ENCODE measurements at places on chromosomes 2 and 18.

- no peak for DNase-seq
Observed at GRCh38 chr2:189440644-189440946, 679 bp upstream of the WDR75 start.

GRCh38 chr2:59874971-59875755 lies 678.3 kb downstream of the BCL11A start:
- no peak for DNase-seq

GRCh38 chr2:231174211-231174651 lies 24.2 kb upstream of the ARMC9 start:
- DNase-seq = no peak

DNA sequence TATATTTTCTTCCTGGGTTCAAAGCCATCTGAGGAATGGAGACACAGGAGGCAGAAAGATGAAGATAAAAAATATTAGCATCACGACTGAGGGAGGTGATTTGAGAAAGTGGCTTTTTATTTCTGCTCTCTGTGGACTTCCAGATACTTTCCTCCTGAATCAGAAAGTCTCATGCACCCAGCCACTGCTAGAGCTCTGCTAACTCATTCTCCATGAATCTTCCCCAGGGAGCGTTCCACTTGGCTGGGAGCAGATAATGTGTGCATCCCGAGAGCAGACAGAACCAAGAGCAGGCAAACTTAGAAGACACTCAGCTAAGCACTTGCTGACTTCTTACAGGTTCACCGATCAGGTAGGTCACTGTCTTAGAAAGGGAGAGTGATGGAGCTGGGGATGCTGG lies 264.1 kb upstream of the THUMPD2 start:
- peak; percentile 48 for DNase-seq

DNA sequence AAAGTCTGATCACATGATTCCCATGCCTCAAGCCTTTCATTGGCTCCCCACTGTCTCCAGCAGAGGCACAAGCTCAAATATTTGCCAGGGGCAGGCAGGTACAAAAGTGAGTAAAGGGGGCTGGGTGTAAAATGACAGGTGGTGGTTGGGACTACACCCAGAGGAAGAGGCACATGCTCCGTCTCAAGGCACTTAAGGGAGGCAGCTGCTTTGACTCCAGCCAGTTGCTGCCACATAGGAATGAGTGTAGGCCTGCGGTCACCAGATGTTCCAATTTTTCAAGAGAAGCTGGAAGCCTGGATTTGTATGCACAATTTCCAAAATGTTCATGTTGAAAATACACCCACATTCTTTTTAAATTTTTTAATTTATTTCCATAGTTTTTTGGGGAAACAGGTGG lies 164.4 kb downstream of the UPP2 start:
- DNase-seq = no peak

- DNase-seq = no peak
Observed at GRCh38 chr18:69364930-69365329, 35.8 kb upstream of the DOK6 start.

GRCh38 chr2:11852526-11853196 lies 106.2 kb downstream of the LPIN1 start:
- no peak for DNase-seq

GRCh38 chr2:45964223-45964841 lies 312.9 kb downstream of the PRKCE start:
- peak; percentile 73 for DNase-seq

- no peak for DNase-seq
Observed at GRCh38 chr18:668260-668659, 10.8 kb downstream of the TYMS start.

- DNase-seq = no peak
Observed at GRCh38 chr18:39586741-39587140, 2021.1 kb upstream of the CELF4 start.

- DNase-seq = no peak
Observed at GRCh38 chr18:50072146-50072545, 122.8 kb downstream of the MYO5B start.

DNA sequence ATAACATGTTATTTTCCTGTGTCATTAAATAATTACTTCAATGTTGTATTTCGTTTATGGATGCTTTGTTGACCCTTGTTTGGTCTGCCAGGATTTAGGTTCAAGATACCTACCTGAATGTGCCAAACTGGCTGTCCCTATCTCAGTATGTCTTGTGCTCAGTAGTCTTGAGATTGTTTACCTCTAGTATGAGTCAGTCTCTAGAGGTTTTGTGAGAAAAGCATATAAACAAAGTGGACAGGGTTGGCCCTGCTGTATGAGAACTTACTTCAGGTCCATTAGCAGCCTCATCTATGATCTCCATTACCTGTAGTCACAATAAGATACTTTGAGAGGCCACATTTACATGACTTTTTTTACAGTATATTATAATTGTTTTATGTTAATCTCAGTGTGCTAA lies 17.8 kb downstream of the DDX18 start:
- no peak for DNase-seq

DNA sequence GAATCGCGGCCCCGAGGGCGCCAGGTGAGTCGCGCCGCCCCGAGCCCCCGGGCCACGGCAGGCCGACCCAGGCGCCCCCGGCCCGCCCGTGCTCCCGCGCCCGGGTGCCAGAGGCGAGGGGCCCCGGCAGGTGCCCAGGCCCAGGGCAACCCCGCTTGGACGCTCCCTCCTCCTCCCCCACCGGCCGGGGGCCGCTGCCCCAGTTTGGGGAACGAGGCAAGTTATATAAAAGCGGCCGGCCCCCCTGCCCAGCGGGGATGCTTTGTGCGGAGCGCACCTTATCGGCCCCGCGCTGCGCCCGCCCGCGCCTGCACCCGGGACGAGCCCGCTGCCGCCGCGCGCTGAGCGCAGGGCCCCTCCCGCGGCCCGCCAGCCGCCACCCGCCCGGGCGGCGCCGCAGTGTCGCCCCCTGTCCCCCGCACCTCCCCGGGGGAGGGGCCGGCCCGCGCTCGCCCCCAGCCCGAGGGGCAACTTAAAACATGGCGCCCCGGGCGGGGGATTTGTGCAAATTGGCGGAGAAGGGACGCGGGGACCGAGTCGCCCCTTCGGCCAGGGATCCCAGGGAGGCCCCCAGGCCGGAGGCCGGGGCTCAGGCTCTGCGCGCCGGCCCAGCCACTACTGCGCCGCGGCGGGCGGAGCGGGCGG lies 639 bp downstream of the EPB41L3 start:
- DNase-seq = no peak

DNA sequence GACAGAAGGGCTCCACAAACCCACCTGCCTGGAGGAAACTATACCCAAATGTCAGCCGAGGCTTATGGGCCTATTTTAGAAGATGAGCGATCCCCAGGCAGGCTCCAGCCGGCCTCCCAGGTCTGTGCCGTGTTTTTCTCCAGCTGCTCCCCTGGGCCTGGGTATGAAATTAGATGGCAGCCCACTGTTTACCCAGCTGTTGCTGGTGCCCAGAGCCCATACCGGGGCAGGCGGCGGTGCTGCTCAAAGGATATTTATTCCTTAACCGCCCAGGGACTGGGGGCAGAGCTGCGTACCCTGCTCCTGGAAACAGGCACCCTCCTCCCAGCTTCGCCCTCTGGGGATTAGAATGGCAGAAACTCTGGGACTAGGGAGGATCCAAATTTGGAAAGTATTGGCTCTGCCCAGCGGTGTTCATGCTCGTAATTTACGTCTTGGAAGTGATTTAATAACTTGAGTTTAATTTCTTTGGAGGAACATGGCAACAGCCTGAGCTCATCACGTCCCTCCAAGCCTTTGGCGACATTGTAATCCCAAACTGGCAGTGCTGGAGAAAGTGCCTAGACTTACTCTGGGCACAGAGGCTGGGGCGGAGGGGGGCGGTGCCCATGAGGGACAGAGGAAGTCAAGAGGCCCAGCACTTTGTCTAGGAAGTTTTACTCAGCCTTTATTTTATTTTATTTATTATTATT lies 199.2 kb downstream of the KLHL29 start:
- no peak for DNase-seq

DNA sequence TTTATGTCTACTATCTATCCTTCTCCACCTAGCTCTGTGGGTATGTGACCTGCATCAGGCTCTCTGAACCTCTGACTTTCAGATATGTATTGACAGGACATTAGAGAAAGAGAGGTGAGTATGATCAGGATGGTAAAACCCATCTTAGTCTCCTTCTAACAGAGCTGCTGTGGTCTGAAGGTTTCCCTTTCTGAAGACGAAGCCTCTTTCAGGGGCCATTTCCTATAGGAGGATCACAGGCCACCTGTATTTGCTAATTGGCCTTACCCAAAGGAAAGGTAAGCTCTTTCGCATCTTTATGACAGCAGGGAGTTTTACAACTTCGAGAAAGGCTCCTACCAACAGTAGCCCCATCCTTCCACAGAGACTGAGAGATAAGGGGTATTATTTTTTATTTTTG lies 442.9 kb downstream of the KCNJ3 start:
- no peak for DNase-seq

GRCh38 chr2:151374436-151374835 lies 17.0 kb downstream of the TNFAIP6 start:
- DNase-seq = peak; percentile 47

- DNase-seq = no peak
Observed at GRCh38 chr18:23619388-23619881, 33.1 kb upstream of the NPC1 start.

DNA sequence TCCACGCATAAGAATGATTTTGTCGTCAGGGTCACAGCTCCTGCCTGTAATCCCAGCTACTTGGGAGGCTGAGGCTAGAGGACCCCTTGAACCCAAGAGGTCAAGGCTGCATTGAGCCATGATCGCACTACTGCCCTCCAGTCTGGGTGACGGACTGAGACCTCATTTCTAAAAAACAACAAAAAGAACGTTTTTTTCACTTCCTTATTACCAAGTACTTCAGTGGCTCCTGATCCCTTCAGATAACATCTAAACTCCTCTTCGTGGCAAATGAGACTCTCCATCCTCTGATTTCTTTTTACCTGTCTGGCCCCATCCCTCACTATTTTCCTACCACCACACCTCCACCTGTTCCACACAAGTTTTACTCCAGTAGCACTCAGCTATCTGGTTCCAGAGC lies 105.4 kb upstream of the TLK1 start:
- no peak for DNase-seq

- no peak for DNase-seq
Observed at GRCh38 chr2:218397820-218398436, 1.7 kb upstream of the CTDSP1 start.

DNA sequence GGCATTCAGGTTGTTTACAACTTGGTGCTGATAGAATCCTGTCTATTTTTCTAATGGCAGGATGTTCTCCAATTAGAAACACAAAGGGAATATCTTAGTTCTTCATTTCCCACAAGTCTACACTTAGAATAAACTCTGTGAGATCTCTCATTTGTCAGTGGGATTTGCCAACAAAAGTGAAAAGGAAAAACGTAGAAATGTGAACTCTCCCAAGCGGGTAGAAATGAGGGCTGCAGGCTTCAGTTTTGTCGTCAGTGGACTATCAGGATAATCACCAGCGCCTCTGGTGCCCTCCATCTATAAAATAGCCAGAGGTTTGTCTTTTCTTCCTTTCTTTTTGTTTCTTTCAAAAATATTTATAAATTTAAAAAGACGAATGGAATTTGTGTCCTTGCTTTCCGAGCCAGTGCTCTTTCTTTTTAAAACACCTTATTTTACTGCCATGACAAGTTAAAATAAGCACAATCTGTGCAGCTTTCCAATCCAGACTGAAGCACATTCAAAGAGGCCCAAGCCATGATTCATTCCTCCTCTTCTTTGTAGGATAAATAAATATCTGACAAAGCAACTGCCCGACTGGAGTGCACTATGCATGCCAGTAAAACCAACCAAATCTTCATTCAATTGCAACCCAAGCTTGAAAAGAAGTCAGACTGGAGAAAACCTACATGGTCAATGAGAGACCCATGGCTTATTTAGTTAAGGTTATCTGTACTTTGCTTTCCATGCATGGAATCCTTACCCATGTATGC lies 185.8 kb downstream of the ANKRD44 start:
- DNase-seq = peak; percentile 28

- DNase-seq = no peak
Observed at GRCh38 chr2:21643180-21643579, 519.4 kb downstream of the TDRD15 start.

DNA sequence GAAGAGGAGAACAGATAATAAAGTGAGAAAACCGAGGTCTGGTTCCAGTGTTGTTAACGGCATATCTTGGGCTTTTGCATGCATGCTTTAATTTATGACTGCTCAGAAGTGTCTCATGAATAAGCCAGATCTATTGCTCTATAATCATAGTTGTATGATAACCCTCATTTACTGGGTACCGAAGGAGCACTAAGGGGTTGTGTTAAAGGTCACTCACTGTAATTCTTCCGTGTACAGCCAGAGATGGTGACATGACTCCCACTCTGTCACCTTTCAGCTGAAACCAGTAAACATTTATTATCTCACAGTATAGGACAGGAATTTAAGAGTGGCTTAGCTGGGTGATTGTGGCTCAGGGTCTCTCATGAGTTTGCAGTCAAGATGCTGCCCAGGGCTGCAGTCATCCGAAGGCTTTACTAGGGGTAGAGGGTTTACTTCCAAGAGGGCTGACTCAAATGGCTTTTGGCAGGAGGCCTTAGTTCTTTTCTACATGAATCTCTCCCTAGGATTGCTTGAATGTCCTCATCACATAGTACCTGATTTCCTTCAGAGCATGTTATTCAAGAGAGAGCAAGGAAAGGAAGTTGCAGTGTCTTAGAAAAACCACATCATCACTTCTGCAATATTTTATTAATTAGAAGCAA lies 107.0 kb downstream of the NAB1 start:
- DNase-seq = no peak

- DNase-seq = peak; percentile 70
Observed at GRCh38 chr2:191555092-191555742, 122.7 kb upstream of the NABP1 start.

- DNase-seq = peak; percentile 19
Observed at GRCh38 chr2:44715671-44716081, 225.8 kb upstream of the SIX3 start.

DNA sequence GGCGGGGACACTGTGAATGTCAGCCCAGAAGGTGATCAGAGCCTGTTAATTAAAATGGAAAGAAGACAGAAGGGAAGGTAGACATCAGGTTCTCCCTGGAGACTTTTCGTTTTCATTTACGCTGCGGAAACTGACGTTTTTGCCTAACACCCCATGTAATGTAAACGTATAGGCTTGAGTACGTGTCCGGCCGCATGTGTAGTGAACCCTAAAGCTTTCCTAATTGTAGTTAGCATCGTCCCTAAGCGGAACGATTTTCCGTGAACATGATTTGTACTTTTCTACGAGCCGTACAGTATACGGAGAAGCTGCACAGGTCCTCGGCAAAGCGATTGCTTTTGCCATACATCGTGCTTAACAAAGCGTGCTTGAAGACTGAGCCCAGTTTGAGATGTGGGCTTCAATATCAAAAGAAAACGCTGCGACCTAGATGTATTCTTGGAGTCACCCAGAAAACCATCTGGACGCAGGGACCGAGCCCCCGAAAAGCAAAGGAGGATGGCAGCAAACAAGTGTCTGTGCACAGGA lies 284 bp downstream of the TIMM21 start:
- no peak for DNase-seq

DNA sequence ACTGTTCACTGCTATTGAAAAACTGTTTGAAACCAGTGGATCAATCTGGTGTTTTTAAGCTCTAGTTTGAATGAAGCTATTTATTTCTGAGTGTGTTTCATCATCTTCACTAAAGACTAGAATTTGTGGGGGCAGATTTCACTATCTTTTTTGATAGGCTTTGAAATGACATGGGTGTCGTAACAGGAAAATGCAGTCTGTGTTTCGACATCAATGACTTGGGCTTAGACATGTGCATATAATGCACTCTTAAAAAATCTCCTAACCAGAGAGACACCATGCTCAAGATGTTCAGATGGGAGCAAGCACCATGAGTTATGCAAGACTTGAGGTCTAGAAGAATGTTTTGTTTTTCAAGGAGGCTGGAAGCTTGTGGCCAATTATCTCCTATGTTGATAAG lies 221.6 kb downstream of the GPD2 start:
- no peak for DNase-seq

GRCh38 chr18:66838340-66838987 lies 234.6 kb upstream of the CDH19 start:
- DNase-seq = no peak
